ENCODE measurements at places on chromosomes 2 and 18.

GRCh38 chr2:209579230-209579749 is 155.4 kb downstream of the MAP2 start:
- no peak for DNase-seq

GRCh38 chr2:2837746-2838547 is 506.9 kb upstream of the MYT1L start:
- no peak for DNase-seq

DNA sequence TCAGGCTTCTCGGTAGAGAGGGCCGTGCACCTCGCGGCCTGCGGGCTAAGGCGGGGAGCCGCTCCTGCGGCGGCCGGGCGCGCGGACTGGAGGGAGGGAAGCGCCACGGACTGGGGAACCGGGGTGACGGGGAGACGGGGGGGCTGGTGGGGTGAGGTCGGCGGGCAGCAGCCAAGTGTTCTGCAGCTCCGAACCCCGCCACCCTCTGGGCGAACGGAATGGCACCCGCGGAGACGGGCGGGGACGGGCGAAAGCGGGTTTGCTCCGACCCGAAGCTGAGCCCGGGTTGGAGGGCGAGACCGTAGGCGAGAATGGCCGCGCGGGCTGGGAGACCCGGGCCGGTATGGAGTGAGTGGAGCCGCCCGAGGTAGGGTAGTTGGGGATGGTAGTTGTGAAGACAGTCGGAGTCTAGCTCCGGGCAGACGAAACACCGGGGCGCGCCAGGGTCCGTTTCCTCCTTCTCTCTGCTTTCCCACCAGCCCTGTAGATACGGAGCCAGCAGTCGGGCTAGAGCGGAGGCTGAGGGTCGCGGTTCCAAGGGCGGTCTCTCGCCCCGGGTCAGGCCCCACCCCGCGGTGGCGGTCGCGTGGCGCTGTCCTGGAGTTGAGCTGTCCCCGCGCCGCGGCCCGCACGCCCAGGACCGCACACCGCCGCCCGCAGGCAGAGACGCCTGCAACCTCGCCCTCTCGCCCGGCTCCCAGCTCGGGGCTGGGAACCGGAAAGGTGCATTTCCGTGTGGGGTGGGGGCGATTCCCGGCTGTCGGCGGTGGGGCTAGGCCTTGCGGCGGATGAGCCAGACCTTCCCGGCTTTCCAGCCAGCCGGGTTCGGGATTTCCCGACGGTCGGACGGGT is 160.3 kb upstream of the SIX2 start:
- no peak for DNase-seq

GRCh38 chr2:65608466-65608865 is 176.1 kb upstream of the SPRED2 start:
- no peak for DNase-seq

- no peak for DNase-seq
These were observed 73.6 kb upstream of the TSPYL6 start for GRCh38 chr2:54329482-54330161.

DNA sequence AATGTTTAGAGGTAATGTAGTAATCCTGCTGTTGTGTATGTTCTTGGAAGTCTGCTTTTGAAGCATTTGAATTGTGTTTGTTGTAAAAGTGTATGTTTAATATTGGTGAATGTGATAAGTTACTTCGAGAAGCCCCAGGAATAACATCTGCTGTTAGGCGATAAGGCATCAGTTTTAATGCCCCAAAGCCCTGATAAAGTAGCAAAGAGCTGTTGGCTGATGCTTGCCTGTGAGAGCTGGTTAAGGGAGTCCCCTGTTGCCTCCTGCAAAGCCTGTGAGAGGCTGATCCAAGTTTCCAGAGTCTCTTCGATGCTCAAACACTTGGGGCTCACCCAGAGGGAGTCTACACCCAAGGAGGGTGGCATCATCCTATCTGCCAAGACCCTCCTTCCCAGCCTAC is 110.3 kb downstream of the RNF152 start:
- DNase-seq: no peak

- DNase-seq: no peak
These were observed 4.6 kb upstream of the ADD2 start for GRCh38 chr2:70772486-70773155.

DNA sequence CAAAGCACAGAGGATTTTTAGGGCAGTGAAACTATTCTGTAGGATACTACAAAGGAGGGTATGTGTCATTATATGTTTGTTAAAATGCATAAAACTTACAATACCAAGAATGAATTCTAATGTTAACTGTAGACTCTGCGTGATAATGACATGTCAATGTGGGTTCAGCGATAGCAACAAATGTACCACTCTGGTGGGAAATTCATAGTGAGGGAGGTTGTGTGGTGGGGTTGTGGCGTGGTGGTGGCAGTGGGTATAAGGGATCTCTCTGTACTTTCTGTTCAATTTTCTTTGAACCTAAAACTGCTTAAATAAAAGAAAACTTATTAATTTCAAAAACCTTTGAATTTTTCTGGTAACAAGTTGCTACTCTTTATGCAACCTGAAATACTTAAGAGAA is 99.3 kb upstream of the SLC38A11 start:
- DNase-seq: no peak

- DNase-seq: no peak
These were observed 52.9 kb downstream of the REL start for GRCh38 chr2:60934165-60934722.

GRCh38 chr2:69454976-69455375 is 17.7 kb upstream of the NFU1 start:
- DNase-seq: no peak

DNA sequence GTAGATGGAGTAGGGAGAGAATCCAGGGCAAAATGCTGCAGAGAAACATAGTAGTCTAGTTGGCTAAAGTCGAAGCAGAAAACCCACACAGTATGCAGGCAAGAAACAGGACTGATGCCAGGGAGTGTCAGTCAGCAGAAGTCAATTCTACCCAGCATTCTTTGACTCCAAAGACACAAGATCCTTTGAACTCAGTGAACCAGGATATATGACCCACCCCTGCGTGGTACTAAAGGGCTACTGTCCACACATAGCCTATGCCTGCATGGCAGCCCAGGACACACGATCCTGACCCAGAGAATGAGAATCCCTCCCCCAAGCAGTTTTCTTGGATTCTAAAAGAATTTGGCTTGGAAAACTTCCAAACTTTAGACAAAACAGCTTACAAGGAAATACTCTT is 42.5 kb downstream of the ALK start:
- DNase-seq: no peak

- DNase-seq: no peak
These were observed 67.0 kb downstream of the ZNF521 start for GRCh38 chr18:25284861-25285550.

GRCh38 chr2:148483665-148484064 is 160.9 kb upstream of the EPC2 start:
- no peak for DNase-seq

GRCh38 chr2:190545093-190545492 is 10.6 kb upstream of the NEMP2 start:
- no peak for DNase-seq

DNA sequence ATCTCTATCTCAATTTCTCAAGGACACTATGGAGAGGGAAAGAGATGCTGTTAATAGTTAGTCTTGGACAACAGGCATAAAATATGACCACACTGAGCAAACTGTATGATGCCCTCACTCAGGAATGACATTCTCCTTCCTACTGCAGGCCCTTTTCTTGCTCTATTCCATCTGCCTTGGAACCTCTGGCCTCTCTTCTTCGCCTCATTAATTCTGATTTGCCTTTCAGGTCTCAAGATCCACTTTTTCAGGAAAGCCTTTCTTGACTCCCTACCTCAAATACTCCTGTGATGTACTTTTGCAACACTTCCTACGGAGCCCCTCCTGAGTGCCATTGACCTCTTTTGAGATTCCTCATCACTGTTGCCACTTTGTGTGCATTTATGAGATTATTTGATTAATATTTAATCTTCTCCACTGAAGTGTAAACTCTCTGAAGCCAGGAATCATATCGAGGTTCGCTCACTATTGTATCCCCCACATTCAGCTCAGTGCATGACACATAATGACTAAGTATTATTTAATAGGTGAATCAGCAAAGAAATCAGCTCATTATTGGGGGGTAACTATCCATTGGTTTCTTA is 21.3 kb upstream of the SPP2 start:
- DNase-seq: no peak

DNA sequence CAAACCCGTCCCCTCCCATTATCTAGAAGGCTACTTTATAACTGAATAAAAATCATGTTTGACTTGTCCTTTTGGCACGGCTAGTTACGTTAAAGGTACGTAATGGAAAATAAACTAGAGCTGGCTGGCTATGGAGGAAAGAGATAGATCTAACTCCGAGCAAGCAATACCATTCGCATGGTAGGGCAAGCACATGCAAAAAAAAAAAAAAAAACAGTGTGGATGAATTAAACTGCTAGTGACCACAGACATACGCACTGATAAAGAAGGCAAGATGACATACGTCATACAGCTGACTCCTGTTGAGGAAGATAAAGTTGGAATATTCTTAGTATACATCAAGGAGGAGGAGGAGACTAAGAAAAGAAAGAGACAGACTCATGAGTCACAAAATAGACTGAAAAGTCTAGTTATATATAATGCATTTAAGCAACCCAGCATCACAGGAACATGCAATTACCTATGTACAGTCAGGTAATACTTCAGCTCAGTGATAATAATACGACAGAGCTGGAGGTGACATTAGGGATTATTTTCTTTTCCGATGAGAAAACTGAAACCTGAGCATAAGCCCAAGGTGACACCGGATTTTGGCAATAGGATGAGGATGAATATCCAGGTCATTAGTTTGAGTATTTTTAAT is 37.9 kb upstream of the NARS1 start:
- DNase-seq: no peak

GRCh38 chr2:103346780-103347179 is 584.9 kb downstream of the TMEM182 start:
- DNase-seq: no peak

DNA sequence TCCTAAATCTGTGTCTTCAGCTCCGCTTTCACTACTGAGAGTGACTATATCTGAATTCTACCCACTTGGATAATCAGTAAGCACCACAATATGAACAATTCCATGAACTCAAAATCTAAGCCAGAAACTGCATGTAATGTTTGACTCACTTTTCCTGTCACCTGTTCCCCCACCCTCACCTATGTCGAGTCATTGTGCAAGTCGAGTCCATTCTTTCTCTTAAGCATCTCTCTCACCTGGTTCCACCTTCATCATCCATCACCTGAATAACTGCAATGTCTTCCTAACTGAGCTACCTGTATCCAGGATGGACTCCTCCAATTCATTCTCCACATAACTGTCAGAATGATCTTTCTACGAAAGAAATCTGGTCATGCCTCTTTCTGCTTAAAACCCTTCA is 58.2 kb downstream of the PPP1R1C start:
- DNase-seq: no peak

- DNase-seq: no peak
These were observed 466.7 kb downstream of the TNS1 start for GRCh38 chr2:217535957-217536708.

- DNase-seq: no peak
These were observed 89.0 kb upstream of the SEC11C start for GRCh38 chr18:59050661-59051057.

DNA sequence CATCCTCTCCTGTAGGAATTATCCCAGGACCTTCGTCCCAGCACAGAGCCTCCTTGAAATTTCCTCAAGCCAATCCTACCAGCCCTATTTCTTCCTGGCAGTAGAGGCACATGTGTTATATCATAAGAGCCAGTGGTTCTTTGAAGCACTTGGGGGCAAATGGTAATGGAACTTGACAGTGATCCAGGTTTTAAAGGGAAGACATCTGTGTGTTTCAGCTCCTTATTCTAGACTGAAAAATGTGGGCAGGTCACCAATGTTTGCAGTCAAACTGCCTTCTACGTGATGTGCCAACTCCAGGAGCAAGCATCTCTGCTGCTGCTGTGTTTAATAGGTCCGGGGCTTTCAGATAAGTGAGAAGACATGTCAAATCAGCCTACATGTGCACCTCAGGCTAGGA is 157.1 kb downstream of the GALNT14 start:
- DNase-seq: no peak

- no peak for DNase-seq
These were observed 56.2 kb downstream of the PXDN start for GRCh38 chr2:1688161-1688560.

GRCh38 chr2:188138313-188138712 is 153.4 kb upstream of the GULP1 start:
- DNase-seq: no peak

- DNase-seq: peak; percentile 42
These were observed 72.6 kb downstream of the EMX1 start for GRCh38 chr2:72989770-72990556.

DNA sequence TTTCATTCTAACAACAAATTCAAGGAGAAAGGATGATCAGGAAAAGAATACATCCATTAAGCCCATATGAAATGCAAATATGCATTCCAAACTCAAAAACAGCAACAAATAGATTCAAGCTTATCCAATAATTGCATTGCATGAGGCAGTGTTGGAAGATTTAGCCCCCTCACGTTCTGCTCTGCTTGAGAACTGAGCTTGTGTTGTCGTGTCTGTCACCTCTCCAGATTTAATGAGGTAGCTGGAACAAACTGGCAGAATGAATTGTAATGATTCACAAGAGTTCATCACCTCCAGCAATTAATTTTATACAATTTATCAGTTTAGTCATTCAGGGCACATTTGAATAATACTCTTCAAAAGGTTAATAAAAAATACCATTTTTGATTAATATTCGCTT is 54.8 kb downstream of the AP1S3 start:
- no peak for DNase-seq

DNA sequence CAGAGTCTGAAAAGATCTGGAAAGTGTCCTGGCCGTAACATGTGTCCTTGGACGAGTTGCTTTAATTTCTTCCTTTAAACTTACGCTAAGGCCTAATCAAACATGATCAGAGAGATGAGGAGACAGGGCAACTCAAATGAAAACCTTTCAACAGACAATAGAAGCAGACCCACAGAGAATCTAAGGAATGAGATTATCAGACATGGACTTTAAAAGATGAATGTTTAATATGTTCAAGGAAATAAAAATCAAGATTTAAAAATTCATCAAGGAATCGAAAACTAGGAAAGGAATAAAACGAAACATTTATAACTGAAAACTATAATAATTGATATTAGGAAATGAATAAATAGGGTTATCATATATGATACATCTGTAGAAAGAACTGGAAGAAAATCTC is 55.1 kb downstream of the RAB31 start:
- DNase-seq: no peak

GRCh38 chr2:239806758-239807434 is 218.2 kb downstream of the NDUFA10 start:
- no peak for DNase-seq
